ENCODE measurements at places on chromosomes 2 and 18.
A peak's percentile ranks its signal among the peaks of the same experiment; 100 is the strongest.

- no peak for ATAC-seq
Observed at GRCh38 chr2:75243219-75243618, 43.9 kb upstream of the TACR1 start.

GRCh38 chr2:216951171-216951570 is 91.3 kb upstream of the TNP1 start:
- no peak for ATAC-seq

- no peak for ATAC-seq
Observed at GRCh38 chr2:193627187-193627926, 1432.6 kb upstream of the TMEFF2 start.

DNA sequence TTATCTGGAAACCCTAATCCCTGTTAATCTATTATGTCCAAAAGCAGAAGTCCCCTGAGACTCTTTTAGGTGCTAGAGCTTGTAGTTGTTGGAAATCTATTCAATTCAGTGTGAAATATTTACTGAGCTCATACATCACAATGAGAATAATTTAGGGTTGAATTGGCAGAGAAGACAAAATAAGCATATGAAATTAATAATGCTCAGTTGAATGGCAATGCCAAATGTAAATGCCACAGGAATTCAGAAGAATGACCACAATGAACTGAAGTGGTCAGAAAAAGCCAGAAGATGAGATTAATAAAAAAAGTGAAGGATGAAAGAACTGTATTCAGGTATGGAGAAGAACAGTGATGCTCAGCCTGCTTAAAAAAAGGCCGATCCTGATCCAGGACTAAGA is 8.0 kb upstream of the STAT4 start:
- ATAC-seq, result no peak

- no peak for ATAC-seq
Observed at GRCh38 chr2:46615986-46616485, 136.7 kb downstream of the TMEM247 start.

- ATAC-seq, result no peak
Observed at GRCh38 chr2:35035883-35036282, 1319.7 kb upstream of the CRIM1 start.

GRCh38 chr18:77466890-77467289 is 217.2 kb downstream of the GALR1 start:
- no peak for ATAC-seq

DNA sequence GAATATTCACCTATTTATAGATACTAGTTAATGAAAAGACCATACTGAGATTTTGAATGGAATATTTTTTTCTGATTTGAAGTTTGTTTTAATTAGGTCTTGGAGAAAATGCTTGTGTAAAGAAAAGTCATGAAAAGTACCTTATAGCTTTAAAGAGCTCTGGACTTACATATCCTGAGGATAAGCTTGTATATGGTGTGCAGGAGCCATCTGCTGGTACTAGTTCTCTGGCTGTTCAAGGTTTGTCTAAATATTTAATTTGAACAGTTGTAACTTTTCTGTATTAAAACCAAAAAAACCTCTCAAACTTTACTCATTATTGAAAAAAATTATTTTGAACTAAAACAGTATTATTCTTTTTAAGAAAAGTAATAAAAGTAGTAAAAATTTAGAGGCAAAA is 50.1 kb downstream of the UBR3 start:
- no peak for ATAC-seq

DNA sequence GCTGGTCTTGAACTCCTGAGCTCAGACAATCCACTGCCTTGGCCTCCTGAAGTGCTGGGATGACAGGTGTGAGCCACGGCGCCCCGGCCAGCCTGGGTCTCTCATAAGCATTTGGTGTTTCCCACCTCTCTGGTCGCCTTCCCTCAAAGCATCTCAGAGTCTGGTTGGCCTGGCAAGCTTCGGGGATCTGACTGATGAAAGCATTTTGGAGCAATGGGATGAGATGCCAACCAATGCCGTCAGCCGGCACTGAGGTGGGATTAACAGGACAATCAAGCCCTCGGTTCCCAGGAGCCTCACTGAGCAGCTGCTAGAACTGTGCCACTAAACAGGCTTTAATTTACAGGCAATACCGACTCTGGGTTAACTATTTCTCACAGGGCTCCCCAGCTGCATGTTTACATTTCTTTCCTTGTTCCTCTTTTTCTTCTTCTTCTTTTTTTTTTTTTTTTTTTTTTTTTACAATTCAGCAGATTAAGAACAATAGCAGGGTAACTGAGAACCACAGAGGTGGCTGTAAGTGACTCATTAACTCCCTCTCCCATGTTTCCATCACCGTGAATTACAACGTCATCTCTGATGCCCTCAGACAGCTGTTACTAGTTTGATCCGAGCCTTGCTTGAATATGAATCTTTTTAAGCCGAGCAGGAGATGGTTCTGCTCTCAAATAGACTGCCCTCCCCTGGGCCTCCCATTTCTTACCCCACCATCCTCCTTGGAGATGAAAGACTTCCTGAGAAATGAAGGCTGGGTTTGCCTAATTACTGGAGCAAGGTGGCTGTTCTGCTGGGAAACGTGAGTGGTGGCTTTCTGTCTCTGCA is 37.9 kb downstream of the ODC1 start:
- ATAC-seq, result no peak

DNA sequence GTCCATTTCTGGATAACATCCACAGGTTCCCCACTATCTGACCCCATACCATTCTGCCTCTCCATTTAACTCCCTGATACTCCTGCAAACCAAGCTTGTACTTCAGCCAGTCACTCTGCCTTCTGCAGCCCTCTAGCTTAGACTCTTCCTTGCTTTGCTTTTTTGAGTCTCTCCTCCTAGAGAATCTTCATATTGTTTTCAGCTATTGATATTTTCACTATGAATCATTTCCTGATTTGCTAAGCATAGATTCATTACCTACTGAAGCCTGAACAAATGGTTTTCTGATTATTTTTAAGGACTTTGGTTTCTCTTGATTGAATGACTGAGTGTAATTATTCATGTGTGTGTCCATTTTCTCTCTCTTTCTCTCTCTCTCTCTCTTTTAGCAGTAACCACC is 2102.3 kb upstream of the CELF4 start:
- no peak for ATAC-seq

GRCh38 chr2:33620-34019 is 12.7 kb downstream of the FAM110C start:
- ATAC-seq, result no peak

DNA sequence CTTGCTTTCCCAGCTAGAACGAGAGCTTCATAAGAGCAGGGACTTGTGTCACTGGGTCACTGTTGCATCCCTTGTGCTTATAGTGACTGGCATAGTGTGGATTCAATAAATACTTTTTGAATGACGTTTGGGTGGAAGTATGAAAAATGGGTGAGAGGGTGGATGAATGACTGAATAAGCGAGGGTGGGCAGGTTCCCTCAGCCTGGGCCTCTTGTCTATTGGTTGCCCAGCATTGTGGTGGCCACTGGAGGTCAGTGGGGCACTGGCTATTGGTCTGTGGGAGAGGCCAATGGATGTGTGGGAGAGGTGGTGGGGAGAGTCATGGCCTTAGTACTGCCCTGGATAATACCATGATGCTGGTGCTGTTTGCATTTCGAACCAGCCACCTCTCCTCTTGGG is 93.8 kb upstream of the SKOR2 start:
- ATAC-seq, result no peak

DNA sequence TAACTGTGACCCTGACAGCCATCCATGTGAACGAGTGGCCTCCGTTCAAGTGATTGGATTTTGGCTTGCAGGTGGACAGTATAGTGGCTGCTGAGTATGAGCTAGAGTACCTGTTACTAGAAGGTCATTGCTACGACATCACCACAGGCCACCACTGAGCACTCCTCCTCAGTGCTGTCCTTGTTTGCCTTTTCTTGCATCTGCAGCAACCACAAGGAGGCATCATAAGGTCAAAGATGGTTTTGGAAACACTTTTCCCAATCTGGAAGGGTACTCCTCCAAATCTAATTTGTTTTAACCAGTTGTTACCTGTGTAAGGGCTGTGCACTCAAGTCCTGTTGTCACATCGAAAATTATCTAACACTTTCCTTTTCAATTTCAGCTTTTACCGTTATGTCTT is 81.2 kb downstream of the UGGT1 start:
- ATAC-seq, result no peak

DNA sequence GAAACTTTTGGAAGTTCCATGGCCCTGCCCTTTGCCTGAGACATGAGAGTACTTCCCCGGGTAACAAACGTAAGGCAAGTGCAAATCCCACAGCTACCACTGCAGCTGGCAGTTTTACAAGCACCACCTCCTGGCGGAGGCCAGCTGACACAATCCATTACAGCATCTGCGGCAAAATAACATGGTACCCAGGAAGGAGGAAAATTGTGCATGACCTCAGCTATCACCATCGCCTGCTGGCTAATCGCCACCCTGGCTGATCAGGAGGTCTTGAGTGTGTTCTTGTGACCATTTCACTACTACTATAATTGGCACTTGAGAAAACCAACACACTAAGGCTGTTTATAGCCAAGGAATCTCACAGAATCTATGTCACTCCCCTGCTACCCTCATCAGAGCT is 71.7 kb upstream of the SERPINE2 start:
- ATAC-seq, result no peak

GRCh38 chr2:135512099-135512498 is 18.9 kb downstream of the ZRANB3 start:
- ATAC-seq, result no peak

- ATAC-seq, result no peak
Observed at GRCh38 chr2:234025466-234025865, 25.0 kb upstream of the SPP2 start.

DNA sequence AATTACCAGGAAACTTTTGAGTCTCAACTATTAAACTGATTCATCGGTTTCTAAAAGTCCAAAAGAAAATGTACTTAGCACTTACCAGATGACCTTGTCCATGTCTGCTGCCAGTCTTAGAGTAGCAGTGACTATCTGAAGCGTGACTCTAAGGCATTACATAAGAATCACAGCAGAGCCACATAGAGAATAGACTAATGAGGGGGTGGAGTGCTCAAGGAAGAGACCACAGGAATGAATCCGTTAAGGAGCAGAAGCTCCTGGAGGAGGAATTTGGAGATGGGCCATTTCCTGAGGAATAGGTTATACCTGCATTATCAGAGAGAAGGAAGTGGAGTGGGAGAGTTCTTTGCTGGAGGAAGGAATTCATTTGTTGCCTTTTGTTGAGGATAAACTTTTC is 116.0 kb downstream of the MAP3K20 start:
- no peak for ATAC-seq

- ATAC-seq, result no peak
Observed at GRCh38 chr2:43284967-43285366, 58.6 kb upstream of the ZFP36L2 start.

GRCh38 chr2:206432193-206433082 is 10.9 kb upstream of the ADAM23 start:
- no peak for ATAC-seq

- no peak for ATAC-seq
Observed at GRCh38 chr2:119233326-119234020, 9.8 kb downstream of the STEAP3 start.

GRCh38 chr2:162113776-162114168 is 38.3 kb downstream of the GCG start:
- ATAC-seq, result peak; percentile 83

DNA sequence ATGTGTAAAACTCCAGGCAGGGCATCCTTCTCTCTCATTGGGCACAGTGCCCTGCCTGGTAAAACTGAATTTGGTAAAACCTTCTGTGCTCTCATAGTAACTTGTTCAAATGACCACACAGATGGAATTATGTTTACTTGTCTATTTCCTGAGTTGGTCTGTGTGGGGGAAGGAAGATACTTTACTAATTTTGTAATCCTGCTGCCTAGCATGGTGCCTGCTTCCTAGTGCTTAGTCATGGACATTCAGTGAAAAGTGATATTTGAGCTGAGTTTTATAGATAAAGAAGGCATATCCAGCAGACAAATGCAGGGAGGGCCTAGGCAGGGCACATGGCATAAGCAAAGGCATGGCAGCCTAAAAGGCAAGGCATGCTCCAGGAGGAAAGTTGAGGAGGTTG is 199.4 kb downstream of the FSHR start:
- ATAC-seq, result no peak

- ATAC-seq, result no peak
Observed at GRCh38 chr2:109508556-109508955, 105.2 kb downstream of the SEPTIN10 start.

- ATAC-seq, result no peak
Observed at GRCh38 chr2:102129951-102130646, 12.4 kb upstream of the IL1R1 start.

DNA sequence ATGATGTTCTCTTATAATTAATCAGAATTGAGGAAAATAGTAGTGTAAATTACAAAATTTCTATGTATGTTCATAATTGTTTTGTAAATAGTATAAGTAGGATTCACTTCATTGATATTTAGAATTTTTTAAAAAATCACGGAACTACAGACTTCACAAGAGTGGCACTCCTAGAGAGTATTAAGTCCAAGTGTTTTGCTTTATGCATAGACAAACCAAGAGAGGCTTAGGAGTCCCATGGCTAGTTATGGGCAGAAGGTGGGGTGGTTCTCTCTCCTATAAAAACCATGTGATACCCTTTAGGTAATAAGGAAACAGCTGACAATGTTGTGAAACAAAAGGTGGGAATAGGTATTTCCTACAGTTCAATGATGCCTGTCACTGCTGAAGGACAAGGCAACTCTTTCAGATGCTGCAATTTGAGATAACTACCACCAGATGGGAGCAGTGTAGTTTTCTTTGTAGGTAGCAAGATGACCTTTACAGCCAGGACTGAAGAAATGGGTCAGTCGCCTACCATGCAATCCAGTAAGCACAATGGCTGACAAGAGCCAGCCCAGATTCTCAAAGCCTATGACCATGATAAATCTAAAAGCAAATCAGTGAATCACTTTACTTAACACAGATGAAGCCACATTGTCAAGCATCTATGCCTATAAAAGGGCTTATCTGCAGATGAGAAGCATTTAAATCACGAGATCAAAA is 83.9 kb downstream of the AAK1 start:
- peak; percentile 63 for ATAC-seq

DNA sequence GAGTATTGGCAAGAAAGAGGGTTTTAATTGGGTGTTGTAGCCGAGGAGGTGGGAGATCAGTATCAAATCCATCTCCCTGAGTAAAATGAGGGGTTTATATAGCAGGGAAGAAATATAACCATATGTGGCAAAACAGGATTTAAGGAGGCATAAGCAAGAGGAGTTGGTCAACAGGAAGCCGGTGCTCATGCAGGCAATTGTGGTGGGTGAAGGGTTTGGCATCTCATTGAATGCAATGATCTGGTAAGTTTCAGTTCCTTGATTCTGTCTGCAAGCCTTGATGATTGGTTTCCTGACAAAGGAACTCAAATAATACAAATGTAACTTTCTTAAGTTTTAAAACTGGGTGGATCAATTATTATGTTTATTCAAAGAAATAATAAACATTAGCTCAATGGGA is 564.4 kb upstream of the LINC00305 start:
- ATAC-seq, result no peak

GRCh38 chr2:27498975-27499374 is 2.3 kb downstream of the GCKR start:
- no peak for ATAC-seq

DNA sequence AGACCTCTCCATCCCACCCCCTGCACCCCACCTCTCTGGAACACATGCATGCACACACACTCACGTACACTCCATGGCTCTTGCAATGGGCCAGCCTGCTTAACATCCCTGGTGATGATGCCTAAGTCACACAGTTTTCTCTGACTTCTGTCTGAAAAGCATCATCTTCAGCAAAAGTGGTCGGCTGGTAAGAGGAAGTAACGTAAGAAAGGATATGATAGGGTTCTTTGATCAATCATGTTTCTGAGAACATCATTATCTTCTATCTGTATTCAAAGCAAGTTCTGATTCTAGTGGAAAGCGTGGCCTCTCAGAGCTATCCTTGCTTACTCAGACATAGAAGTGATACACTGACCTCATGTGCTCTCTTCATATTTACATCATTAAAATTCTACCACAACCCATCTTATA is 11.4 kb upstream of the NDUFV2 start:
- no peak for ATAC-seq

GRCh38 chr2:57891086-57891712 is 155.4 kb upstream of the VRK2 start:
- no peak for ATAC-seq

Measured in gastroesophageal sphincter (tissue), 4 donors.